ENCODE measurements at places on chromosomes 7 and 10.

- no peak for DNase-seq
These were observed 63.9 kb downstream of the FOXL3 start for GRCh38 chr7:353746-354325.

DNA sequence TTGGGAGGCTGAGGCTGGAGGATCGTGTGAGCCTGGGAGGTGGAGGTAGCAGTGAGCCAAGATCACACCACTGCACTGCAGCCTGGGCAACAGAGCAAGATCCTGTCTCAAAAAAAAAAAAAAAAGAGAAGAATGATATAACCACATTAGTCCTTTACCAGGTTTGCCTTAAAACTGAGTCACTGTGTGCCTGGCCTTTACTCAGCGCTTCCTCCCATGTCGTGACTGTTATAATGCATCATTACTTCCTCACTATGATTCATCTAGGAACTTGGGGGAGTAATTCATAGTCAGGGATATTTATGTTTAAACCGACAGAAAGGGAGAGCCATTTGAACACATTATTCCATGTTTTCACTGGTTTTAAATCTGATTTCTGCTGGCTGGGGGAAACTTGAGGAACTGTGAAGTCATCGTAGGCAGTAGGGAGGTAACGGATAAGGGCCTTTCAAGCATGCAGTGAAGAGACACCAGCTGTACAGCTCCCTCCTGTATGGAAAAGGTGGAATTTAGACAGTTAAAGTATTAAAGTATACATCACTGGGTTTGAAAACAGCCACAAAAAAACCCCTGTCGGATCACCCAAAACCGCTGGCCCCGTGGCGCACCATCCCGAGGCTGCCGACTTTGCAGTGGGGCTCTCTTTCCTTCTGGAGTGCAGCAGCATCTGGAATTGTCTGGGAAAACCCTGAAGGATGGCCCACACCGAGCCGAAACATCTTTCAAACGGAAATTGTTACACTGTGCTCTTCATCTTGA is 119.8 kb downstream of the NKX6-2 start:
- DNase-seq = no peak

- DNase-seq = no peak
These were observed 166.5 kb downstream of the LSM5 start for GRCh38 chr7:32323712-32324111.

- no peak for DNase-seq
These were observed 112.5 kb downstream of the WDR11 start for GRCh38 chr10:120963594-120964220.

GRCh38 chr7:96045919-96046318 is 273.6 kb downstream of the DYNC1I1 start:
- no peak for DNase-seq

DNA sequence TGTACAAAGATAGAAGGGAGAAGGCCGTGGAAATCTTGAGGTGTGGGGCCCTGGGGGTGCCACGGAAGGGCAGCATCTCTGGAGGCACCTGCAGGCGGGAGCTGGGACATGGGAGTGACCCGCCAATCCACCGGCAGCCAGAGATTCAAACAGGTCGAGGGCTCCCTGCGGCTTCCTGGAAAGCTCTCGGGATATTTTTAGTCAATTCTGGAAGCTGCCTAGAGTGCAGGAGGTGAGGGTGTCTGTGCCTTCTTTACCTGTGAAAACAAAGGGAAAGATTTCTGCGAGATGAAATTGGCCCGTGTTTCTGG is 16.6 kb downstream of the MNX1 start:
- DNase-seq = no peak

GRCh38 chr7:110839866-110840265 is 251.1 kb upstream of the LRRN3 start:
- peak; percentile 20 for DNase-seq

DNA sequence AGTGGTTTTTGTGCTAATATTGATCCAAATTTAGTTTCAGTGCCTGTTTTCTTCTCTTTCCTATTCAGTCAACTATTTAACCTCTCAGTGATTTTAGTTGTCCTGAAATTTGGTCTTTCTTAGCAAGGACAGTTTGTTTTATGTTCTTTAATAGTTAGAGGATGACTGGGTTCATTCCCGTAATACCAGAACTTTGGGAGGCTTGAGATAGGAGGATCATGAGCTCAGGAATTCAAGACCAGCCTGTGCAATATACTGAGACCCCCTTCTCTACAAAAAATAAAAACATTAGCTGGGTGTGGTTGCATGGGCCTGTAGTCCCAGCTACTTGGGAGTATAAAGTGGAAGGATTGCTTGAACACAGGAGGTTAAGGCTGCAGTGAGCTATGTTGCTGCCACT is 148.3 kb downstream of the EXOC4 start:
- DNase-seq = no peak

DNA sequence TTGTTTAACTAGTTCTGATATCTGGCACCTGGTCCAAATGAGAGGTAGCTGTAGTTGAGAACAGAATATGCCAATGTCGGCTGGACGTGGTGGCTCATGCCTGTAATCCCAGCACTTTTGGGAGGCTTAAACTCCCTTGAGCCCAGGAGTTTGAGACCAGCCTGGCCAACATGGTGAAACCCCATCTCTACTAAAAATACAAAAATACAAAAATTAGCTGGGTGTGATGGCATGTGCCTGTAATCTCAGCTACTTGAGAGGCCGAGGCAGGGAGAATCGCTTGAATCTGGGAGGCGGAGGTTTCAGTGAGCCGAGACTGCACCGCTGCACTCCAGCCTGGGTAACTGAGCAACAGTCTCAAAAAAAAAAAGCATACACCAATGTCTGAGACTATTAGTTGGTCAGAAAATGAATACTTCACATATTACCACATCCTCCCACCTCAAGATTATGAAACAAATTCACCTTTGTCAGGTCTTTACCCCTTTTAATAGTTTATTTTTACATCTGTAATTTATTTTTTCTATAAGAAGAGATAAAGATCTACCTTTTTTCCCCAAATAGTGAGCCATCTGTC is 38.8 kb downstream of the EPC1 start:
- no peak for DNase-seq

DNA sequence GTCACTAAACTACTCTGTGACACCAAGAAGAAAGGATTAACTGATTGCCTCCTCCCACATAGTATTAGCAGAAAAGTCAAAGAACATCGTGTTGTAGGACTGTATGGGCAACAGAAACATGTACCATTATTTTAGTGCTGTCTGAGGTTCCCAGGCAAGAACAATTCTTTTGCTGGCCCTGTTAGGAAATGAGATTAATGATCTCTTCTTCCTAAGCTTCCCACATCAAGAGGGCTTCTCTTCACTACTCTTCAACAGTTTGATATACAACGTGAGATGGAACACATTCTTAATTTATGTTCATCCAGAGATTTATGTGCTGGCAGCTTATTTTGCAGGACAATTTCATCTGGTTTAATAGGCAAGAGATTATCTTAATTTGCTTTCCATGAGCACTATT is 219.6 kb downstream of the DOCK4 start:
- DNase-seq = no peak

GRCh38 chr7:34320926-34321661 is 336.9 kb upstream of the NPSR1 start:
- DNase-seq = peak; percentile 41

- no peak for DNase-seq
These were observed 601.1 kb downstream of the ARL4A start for GRCh38 chr7:13288516-13288915.

DNA sequence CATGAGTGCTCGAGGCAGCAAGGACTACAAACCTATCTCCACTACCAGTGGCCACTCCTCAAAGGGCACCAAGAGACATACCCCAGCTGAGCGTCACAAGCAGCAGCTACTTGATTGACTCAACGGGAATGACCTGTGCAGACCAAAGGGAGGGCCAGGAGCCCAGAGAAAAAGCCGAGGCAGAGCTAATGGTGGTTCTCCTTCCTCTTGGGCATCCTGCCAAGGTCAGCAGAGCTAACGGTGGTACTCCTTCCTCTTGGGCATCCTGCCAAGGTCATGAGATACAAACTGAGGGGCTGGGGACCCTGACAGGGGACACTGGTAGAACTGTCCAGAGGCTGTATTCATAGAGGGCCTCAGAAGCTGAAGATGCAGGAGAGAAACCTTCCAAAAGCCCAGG is 60.4 kb downstream of the FAM53B start:
- no peak for DNase-seq

DNA sequence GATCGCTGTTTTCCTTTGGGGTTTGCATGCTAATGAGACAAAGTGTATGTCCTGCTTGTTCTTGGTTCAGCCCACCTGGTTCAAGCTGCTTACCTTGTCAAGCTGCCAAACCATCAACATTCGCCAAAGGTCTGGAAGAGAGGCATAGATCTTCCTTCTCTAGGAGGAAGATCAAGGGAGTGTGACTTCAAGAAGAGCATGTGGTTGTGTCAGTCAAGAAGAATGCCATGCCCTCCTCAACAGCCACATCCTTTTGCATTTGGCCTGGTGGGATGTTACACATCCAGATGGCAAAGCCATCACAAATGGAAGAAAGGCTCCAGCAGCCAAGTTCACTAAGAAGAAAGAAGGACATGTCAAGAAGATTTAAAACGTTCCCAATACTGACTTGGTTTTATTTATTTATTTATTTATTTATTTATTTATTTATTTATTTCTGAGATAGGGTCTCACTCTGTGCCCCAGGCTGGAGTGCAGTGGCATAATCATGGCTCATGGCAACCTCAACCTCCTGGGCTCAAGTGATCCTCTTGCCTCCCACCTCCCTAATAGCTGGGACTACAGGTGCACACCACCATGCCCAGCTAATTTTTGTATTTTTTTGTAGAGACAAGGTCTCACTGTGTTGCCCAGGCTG is 5.1 kb upstream of the PIP4K2A start:
- no peak for DNase-seq

GRCh38 chr7:82722946-82723345 is 279.4 kb upstream of the CACNA2D1 start:
- DNase-seq = no peak

GRCh38 chr7:7821517-7821916 is 103.1 kb upstream of the RPA3 start:
- DNase-seq = no peak

DNA sequence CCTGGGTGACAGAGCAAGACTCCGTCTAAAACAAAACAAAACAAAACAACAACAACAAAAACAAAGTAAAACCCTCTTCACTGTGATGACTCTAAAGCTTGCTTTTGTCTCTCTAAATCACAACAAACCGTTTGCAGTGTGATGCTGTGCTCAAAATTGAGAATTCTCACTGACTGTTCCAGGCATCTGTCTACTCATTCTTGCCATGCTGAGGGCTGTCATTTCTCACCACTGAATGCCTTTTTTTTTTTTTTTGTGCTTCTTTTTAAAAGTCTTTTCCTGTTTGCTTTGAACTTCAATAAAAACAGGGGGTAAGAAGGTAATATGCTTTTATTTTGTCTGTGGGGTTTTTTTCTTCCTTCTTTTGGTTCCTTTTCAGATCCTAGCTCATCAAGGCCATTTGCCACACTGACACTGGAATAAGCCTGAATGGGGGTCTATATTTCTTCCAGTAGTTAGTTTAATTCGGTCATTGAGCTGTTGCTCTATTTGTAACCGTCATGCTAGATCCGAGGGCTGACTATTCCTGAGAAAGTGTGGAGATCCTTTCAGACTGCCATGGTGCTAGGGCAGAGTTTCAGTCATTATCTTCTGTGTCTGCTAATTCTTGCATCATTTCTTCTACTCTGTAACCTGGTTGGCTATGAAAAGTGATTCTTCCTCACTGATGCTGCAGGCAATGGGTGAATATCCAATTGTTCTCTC is 10.6 kb downstream of the FAS start:
- DNase-seq = no peak

- DNase-seq = no peak
These were observed 1.2 kb upstream of the HOXA2 start for GRCh38 chr7:27103489-27104226.

- DNase-seq = no peak
These were observed 7.0 kb upstream of the GNAI1 start for GRCh38 chr7:80127412-80128160.

DNA sequence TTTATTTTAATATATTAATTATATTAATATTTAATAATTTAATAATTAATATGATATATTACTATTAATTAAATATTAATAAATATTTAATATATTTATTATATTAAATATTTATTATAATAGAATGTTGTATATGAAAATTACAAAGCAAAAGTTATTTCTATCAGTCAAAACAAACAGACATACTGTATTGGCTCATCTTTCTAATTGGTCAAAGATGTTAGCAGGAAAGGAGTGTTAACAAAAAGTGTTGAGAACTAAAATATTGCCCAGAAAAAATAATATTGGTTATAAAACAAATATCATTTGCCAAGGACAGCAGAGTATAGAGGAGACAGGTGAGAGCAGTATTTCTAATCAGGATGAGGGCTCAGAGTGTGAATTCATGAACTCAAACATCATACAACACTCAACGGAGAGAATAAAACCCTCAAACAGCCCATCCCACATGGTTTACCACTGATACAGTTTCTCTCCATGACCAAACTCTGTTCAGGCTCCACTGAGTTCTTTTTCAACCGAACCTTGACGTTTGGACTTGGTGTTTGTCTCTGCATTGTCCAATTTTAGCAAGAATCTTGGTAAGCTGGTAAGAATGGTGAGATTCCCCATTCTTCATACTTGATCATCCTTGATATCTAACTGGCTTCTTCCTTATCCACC is 58.0 kb downstream of the TSPAN12 start:
- DNase-seq = no peak

DNA sequence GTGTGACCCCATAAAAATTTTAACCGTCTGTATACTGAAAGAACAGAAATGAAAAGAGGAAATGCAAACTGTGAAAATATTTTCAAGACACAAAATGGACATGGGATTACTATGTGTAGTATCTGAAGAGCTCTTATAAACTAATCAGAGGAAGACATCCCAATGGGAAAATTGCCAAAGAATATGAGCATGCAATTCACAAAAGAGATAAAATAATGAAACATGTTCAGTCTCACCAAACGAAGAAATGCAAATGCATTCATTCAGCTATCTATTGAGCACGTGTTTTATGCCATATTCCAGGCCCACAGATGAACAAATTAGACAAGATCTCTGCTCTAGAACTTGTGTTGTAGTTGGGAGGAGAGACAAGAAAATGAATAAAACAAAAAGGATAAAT is 63.2 kb downstream of the NHLRC2 start:
- no peak for DNase-seq

GRCh38 chr10:29648114-29648982 is 13.6 kb upstream of the SVIL start:
- DNase-seq = peak; percentile 67

- no peak for DNase-seq
These were observed 57.5 kb downstream of the AGMO start for GRCh38 chr7:15504351-15504750.

DNA sequence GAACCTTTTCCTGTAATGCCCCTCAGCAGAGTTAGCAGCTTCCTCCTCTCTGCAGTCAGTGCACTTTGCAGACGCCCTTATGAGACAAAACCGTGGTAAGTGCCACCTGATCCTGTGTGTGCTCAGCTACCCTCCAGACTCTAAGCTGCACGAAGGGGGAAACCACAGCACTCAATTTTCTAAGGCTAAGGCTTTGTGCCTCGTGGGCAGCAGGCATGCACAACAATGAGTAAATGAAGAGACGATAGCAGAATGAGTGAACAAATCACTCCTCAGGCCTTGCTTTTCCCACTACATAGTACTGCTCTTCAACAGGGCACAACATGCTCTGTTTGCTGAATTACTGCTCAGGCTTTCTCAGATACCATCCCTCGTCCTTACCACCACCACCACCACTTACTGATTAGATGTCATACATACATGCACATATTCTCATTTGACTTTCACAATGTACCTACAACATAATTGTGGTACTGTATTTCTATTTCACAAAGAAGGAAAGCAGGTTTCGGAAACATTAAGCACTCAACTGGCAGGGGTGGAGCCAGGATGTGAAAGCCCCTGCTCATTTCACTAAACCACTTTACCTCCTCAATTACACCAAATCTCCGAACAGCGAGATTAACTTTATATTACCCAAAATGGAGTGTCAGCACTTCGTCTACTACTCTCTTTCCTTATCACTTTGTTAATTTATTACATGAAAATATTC is 85.4 kb downstream of the ICA1 start:
- DNase-seq = peak; percentile 67

Measured in DND-41 (cell line).